Right lung (tissue), 10 donors: ENCODE measurements at places on chromosomes 3 and 15. TPM values are rescaled to one million over a fixed set of nuclear protein-coding genes. Genes with fewer than 3 reads are reported as not detected.

Gene GRK7
- 0.17 TPM for polyA plus RNA-seq

Gene PLSCR4
- 69.1 TPM for polyA plus RNA-seq

Gene MELTF
- polyA plus RNA-seq, result 5.8 TPM

Gene GORASP1
- polyA plus RNA-seq, result 71.8 TPM

Gene KLHDC8B
- 50.1 TPM for polyA plus RNA-seq

Gene TYRO3
- 43.2 TPM for polyA plus RNA-seq

Gene SH2D7
- 0.90 TPM for polyA plus RNA-seq

Gene ISLR
- 45.1 TPM for polyA plus RNA-seq

Gene MBD4
- 61.9 TPM for polyA plus RNA-seq

Gene TP53BP1
- polyA plus RNA-seq, result 97.9 TPM

GRCh38 chr3:87390821-87391220, 114.4 kb upstream of the POU1F1 start:
- no peak for DNase-seq

- no peak for DNase-seq
These were observed 185.1 kb downstream of the GOLGA6L6 start for GRCh38 chr15:20356444-20356910.

GRCh38 chr15:47644722-47645121, 72.6 kb upstream of the SEMA6D start:
- no peak for DNase-seq

GRCh38 chr3:42898896-42899675, 6.9 kb upstream of the ZNF662 start:
- no peak for DNase-seq

- no peak for DNase-seq
These were observed 557.6 kb downstream of the MAGI1 start for GRCh38 chr3:65481085-65481484.

DNA sequence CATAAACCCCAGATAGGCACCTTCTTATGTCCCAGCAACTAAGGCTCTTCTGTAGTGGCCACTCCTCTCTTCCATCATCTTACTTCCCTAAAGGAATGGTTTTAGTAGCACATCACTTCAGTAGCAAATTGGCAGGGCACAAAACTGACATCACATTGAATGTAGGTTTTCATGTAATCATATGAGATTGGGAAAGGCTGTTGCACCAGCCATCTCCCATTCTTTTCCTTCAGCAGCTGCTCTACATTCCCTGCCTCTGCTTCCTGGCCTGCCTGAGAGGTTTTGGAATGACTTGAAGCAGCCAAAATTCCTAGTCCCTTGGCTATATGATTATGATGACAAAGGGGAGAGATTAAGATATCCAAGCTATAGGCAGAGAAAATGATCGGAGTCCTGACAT, 36.5 kb downstream of the NSUN3 start:
- DNase-seq, result no peak

DNA sequence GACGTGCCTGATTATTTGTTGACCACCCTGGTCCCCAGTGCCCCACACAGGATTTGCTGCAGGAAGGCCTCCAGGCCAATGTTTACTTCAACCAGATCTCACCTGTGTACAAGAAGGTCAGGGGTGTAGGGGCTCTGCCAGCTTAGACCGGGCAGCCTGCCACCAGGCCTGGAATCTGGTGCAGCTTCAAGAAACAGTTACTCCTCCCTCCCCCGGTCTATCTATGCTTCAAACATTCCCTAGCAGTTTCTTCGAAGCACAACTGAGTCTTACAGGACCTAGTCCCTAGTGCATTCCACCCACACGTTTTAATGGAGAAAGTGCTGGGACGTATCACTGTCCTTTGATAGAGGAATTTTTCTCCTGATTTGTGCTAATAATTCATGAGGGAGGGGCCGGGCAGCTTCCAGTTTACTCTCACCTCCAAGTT, 8.0 kb downstream of the SH3BP5 start:
- DNase-seq, result no peak

GRCh38 chr15:35705884-35706585, 160.1 kb upstream of the DPH6 start:
- DNase-seq, result no peak

- DNase-seq, result no peak
These were observed 475.6 kb downstream of the FOXP1 start for GRCh38 chr3:71107926-71108325.

DNA sequence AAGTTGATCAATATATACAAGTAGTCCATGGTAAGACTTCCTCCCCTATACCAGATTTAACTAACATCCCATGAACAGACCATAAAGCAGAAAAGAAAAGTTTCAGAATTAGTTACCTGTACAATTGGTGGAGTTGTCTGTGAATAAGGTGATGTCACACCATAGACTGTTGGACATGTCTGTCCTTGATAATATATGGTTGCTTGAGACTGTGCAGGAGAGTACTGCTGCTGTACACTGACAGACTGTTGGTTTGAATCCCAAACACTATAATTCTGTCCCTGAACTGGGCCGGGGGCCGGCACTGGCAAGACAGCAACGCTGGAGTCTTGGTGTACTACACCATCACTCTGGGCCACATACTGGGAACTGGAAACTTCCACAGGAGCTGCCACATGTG, 77.2 kb downstream of the NBEAL2 start:
- DNase-seq, result no peak

DNA sequence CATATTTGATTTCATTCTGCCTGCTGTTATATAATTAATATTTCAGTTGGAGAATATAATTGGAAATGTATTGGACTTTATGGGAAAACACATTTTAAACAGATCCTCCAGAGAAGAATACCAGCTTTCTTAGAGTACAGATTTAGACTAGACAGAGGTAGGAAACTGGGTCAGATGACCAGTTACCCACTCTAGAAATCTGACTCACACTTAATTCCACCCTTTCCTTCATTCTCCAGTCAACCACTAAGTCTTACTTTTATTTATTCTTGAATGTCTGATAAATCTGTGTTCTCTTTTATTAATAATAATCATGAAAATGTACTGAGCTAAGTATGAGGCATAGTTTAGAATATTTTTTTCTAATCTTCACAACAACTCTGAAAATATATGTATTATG, 110.7 kb downstream of the LRRC49 start:
- DNase-seq, result no peak

DNA sequence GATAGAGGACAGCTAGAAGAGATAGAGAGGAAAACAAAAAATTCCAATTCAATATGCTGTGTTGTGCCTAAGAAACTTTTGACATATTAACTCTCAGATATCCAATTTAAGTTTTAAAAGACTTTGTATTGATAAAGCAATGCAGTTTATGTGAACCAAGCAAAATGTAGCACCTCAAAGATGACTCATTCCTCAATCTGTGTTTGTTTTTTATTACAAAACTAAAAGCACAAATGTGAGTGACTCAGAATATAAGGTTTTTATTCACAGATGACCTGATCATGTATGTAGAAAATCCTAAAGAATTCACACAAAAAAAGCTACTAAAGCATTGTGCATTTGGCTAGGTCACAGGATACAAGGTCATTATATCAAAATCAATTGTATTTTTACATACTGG, 11.1 kb downstream of the HCLS1 start:
- DNase-seq, result no peak

DNA sequence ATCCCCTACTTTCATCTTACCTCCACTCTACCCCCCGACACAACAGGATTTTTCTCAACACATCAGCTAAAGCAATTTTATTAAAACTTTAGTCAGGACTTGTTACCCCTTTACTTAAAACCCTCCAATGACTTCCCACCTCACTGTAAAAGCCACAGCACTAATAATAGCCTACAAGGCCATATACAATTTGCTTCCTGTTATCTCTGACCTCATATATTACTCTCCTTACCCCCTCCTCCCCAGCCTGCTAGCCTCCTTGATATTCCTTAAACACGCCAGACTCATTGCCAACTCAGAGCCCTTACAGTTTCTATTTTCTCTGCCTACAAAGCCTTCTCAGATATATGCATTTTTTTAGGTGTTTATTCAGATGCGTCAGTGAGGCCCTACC, 54.4 kb downstream of the DCUN1D1 start:
- no peak for DNase-seq

DNA sequence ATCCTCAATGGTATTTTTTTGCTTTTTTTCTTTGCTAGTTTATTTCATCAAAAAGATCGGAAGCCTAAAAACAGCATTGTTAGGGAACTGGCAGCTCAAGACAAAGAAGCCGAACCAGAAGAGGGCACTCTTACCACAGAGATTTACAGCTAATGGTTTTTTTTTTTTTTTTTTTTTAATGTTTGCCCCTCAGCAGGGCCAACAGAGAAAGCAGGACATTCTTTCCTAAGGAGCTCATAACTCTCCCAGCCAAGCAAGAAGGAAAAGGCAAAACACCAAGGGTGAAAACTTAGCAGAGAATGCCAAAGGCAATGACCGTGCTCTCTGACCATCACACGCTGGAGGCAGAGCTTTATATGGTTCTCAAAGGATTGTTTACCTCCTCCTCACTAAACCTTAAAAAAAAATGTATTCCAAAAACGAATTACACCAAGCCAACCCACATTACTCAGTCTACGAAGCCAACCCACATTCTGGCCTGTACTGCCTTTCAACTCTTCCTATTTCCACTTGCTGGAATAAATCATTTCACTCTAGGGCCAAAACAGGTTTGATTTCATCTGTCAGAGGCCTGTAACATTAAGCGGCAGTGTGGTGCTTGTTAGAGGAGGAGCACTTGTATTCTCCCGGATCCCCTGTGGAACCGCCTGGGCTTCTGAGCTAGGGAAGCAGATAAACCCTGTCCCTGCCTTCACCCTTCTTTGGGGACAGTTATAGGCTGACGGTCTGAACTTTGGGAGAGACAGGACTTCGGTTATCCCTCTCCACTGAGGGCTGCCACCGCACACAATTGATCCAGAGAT, 35.6 kb upstream of the GYG1 start:
- peak; percentile 76 for DNase-seq

DNA sequence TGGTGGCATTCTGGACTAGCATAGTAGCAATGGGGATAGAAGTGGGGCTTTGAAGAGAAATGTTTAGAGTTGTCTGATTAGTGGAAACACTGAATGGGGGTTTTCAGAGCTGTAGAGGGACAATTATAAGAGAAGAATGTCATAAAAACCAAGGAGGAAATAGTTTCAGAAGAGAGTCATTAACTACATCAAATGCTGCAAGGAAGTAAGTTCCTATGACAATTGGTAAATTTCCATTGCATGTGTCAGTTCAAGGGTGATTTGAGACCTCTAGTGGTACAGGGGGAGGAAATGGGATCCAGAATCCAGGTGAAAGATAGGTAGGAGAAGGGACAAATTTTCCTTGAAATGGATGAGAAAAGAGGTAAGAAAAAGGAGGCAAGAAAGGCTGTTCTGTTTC, 68.3 kb upstream of the TBC1D5 start:
- DNase-seq, result no peak

DNA sequence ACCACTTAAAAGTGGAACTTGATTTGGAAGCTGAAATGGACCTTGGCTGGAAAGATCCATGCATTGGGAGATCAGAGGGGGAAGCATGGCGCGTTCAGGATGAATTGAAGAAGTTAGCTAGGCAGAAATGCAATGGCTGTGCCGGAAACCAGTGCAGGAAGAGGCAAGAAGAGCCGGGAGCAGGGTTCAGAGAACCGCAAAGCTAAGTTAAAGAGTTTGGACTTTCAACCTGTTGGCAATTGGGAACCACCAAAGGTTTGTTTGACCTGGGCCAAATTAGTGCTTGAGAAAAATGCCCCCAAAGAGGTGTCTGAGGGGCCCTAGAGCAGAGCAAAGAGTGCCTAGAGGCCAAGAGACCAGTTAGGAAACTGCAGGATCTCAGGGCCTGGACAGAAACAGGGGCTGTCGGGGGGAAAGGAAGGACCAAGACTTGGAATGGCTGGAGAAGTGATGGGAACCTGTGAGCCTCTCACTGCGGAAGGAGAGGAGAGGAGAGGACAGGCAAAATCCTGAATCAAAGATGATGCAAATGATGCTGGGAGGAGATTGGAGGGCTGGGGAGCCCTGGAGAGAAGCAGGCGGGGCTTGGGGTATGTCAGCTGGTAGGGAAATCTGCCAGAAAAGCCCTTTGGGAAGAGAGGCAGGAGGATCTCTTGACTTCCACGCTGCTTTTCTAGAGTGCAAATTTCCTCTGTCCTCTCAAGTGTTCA, 49.3 kb downstream of the FAM174B start:
- DNase-seq, result no peak

DNA sequence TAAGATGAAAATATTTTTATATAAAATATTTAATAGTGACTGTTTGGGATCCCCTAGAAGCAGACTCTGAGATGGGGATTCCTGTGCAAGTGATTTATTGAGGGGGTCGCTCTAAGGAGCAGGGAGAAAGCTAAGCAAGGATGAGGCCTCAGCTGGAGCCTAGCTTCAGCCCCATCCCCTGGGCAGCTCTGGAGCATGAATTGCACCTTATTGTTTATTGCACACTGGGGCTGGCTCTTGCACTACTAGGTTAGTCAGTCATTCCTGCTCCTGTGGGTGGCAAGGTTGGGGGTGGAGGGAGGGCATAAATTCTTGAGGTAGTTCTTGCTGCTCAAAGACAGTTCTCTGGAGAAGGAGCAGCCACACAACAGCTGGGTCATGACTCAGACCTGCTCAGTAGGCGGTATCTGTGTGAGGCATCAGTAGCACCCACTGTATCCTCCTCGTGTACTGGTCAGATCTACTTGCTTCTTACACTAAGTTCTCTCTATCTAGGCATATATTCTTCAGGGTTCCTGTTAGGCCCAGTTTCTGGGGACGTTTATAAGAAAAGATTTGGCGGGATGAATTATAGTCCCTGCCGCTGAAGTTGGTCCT, 27.2 kb upstream of the TNFSF10 start:
- DNase-seq, result no peak

DNA sequence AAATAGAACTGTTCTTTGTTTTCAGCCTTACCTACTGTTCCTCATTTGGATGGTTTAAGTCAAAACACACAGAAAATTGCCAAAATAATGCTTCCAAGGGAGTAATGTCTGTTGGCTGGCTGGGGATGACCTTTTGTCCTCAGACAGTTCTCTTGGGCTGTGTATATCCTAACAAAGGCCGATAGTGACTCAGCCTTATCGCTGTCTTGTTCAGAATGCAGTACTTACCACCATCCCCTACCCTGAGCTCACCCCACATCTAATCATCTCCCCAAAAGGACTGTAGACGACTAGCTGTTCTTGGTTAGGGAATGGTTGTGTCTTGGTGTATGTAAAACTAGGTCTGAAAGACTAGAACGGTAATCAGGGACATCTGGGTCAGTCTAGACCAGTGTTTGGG, 35.0 kb downstream of the RAB11A start:
- DNase-seq, result no peak

DNA sequence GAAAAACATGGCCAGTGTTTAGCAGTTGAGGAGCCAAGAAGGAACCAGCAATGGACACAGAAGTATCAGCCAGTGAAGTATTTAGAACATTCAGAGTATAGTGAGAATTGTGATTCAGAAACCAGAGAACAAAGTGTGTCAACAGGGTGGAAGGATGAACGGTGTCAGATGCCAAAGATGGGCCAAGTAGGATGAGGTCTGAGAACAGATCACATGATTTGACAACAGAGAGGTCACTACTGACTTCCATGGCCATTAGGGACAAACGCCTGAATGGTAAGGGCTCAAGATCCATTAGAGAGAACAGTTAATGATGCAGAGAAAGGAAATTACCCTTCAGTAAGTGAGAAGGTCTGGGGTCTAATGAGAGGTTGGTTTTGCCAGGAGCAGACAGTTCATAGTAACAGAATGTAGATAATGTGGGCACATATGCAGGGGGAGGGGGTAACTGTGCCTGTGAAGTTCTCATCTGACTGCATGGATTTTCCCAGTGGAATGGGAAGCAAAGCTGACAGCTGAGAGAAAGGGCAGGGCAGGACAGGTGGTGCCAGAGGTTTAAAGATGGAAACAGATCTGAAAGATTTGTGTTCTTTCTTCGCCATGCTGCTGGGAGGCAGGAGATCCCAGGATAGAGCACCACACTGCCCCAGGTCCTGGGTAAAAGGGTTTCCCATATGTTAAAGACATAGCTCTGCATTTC, 4.8 kb upstream of the ACAD9 start:
- DNase-seq, result no peak
